ENCODE measurements at places on chromosomes 3 and 15. TPM values are rescaled to one million over a fixed set of nuclear protein-coding genes. Genes with fewer than 3 reads are reported as not detected.

The UBA5 gene
- 57.7 TPM for polyA plus RNA-seq

The MLF1 gene
- polyA plus RNA-seq, result 0.67 TPM

The QTRT2 gene
- 20.9 TPM for polyA plus RNA-seq

The SPINK8 gene
- polyA plus RNA-seq, result not detected

The GABRG3 gene
- polyA plus RNA-seq, result not detected

The RETNLB gene
- not detected for polyA plus RNA-seq

The KBTBD13 gene
- not detected for polyA plus RNA-seq

The IL1RAP gene
- polyA plus RNA-seq, result 0.59 TPM

The CPN2 gene
- not detected for polyA plus RNA-seq

The FETUB gene
- polyA plus RNA-seq, result not detected

The EEFSEC gene
- 28.6 TPM for polyA plus RNA-seq

The ECE2 gene
- not detected for polyA plus RNA-seq

The MKRN3 gene
- polyA plus RNA-seq, result not detected

The ERICH6 gene
- not detected for polyA plus RNA-seq

The TRH gene
- polyA plus RNA-seq, result not detected

The SLCO2A1 gene
- not detected for polyA plus RNA-seq

The IRAK2 gene
- 4.8 TPM for polyA plus RNA-seq
